GM19239 (cell line): ENCODE measurements at places on chromosomes 6 and 20.

DNA sequence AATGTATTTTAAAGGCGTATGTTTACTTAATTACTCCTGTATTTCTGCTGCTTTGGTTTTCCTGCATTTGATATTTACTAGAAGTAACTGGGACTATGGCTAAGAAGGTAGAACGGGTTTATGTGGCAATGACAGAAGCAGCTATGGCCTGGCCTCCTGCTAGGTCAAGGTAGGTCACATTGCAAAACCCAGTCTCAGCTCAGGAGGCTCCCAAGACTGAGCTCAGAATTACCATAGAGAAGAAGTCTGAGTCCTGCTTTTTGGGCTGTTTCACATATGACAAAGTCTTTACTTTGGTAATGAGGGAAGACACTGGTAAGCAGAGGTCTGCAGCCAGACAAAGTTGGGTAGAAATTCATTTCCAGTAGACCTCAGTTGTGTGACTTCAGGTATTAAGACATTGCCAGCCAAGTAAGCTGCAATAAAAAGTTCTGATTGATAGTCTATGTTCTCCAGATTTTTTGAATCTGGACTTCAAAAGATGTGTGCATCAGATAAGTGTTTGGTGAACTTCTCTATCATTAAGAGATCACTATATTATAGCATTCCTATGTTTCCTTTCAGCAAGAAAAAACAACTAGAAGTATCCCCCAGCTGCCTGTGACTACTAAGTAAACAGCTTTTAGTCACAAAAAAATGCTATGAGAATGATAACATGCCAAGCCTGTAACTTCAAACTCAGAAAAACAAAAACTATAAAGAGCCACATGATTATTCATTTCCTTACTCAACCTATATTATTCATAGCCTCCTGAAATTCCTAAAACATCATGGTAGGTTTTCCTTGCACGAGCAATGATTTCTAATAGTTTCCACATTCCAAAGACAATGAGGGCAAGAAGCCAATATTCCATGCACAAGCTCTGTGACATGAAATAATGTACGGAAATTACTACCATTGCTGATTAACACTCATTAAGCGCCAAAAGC is 312.3 kb downstream of the HAO1 start:
- DNase-seq, result no peak

- no peak for DNase-seq
Measured at GRCh38 chr6:7559651-7560385, 18.3 kb downstream of the DSP start.

- no peak for DNase-seq
Measured at GRCh38 chr6:16320533-16321340, 82.3 kb downstream of the GMPR start.

DNA sequence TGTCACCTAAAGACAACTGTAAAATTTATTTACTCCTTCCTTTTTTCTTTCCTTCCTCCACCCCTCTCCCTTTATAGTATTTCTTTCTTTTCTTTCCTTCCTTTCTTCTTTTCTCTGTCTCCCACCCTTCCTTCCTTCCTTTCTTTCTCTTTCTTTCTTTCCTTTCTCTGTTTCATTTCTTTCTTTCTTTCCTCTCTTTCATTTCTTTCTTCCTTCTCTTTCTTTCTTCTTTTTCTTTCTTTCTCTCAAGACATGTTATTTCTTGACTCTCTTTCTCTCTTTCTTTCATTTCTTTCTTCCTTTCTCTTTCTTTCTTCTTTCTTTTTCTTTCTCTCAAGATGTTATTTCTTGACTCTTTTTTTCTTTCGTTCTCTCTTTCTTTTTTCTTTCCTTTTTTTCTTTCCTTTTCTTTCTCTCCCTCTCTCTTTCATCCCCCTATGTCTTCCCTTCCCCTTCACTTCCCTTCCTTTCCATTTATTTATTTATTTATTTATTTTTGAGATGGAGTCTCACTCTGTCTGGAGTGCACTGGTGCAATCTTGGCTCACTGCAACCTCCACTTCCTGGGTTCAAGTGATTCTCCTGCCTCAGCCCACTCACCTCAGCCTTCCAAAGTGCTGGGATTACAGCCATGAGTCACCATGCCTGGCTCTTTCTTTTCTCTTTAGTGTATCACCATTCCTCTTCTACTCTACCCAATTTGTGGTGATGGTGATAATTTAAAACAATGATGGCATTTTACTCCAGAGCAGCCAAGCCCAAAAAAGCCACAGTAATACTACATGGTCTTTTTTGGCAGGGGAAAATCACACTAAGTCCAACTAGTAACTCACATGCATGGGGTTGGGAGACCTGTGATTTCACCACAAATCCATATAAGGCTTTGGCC is 188.2 kb downstream of the ADGRG6 start:
- DNase-seq, result no peak

GRCh38 chr6:69735027-69735426 is 61.8 kb downstream of the LMBRD1 start:
- DNase-seq, result no peak

DNA sequence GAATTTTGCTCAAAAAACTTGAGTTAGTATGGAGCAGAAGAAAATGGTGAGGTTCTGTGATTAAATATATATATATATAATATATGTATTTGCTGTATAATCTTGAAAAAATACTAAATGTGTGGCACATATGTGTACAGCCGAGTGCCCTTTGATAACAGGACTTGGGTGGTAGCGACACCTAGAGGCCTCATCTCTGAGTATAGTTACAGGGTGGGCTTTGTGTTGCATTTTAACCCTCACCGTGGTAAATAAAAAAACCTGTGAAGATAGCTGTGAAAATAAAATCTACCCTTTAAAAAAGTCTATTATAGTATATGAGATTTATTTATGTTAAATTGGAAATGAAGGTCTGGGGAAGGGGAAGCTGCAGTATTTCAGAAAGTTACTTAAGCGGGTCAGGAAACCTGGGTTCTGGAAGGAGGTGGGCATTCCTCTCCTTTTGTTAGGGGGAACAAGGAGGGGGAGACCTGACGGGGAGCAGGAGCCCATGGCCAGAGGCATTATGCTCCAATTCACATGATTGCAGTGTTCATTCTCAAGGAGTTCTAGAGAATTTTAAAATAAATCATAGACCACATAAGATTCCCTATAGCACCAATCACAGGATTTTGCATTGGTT is 82.7 kb downstream of the SH3BGRL2 start:
- peak; percentile 5 for DNase-seq

- no peak for DNase-seq
Measured at GRCh38 chr6:75673884-75674283, 72.2 kb downstream of the SENP6 start.
